ENCODE measurements at places on chromosomes 6 and 20. TPM values are rescaled to one million over a fixed set of nuclear protein-coding genes. Genes with fewer than 3 reads are reported as not detected.

DNA sequence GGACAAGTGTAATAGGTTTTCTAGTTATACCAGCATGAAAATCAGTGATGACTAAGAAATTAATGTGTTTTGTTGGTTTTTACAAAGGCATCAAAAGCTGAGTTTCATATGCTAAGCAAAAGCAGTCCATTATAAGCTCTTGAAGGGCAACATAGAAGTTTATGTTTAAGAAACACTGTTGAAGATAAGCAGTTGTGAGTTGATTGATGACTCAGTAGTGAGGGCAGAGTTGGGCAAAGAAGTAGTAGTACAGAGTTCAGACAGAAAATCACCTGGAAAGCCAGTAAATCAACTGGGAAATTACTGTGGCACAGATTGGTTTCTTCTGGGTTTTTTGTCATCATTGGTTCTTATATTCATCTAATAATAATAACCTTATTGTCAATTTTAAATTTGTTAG, 78.0 kb upstream of the SMIM8 start:
- DNase-seq, result no peak

- no peak for DNase-seq
Observed at GRCh38 chr6:51398793-51399192, 580.1 kb downstream of the TFAP2B start.

The LKAAEAR1 gene
- total RNA-seq, result not detected

The TPBG gene
- total RNA-seq, result 128 TPM

The SAMD3 gene
- not detected for total RNA-seq
